Activated CD4-positive, alpha-beta T cell treated with anti-CD3 and anti-CD28 coated beads, Interleukin-2, amount 10 ng/mL, durations not matched to agents 7 days and 5 days (primary cell): ENCODE measurements at places on chromosomes 6 and 20.
A peak's percentile ranks its signal among the peaks of the same experiment; 100 is the strongest.

GRCh38 chr6:157996201-157996712, 14.6 kb downstream of the SYNJ2 start:
- no peak for DNase-seq

DNA sequence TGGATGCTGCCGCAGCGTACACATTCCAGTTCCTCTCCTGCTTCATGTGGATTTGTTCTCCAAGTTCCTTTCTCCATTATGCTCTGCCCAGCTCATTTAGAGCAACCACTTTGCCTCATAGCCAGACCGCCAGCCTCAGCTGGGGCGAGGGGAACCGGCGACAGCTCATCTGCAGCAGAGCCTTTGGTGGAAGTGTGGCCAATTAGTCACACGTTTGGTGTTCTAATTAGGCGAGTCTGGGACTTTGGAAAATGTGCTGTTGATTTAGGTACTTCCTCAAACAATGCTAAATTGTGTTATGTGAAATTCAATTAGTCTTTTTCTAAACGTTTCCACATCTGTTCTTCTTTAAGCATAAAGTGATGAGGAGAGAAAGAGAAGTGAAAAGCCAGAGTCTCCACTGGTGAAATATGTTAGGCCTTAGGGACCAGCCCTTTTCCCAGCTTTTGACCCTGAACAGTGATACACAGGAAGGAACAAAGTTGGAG, 217.9 kb downstream of the TBX18 start:
- DNase-seq, result no peak

- DNase-seq, result no peak
Measured at GRCh38 chr20:51486197-51487005, 56.1 kb downstream of the NFATC2 start.

DNA sequence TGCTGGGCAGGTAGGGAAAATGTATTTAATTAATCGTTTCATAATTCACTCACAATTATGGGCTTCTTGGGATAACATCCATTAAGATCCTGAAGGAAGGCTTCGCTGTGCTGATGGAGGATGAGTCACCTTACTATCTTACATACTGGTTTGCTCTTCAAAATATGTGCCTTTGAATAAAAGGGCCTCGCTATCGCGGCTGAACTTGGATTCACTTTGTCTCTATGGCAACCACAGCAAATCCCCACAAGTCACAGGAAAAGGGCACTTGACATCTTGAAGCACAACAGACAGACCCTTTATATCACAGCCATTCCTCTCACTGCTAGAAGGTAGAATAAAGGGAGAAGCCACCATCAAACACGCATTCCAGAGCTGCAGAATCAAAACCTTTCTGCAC, 141.3 kb upstream of the MYLIP start:
- no peak for DNase-seq

DNA sequence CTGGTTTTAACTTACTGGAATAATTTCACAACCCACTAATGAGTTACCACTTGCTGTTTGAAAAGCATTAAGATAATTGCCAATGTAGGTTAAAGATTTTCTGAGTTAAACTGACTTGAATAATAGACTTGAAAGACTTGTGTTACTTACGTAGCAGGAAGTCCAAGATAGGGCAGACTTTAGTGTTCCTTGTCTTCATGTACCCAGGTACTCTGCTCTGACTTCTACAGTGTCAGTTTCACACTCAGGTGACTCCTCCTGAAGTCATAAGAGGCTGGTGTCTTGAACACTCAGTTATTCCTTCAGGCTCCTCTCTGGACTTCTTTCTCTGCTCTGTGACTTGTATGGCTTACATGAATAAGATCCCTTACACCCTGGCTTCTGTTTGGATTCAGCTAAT, 76.3 kb upstream of the SGK1 start:
- no peak for DNase-seq

GRCh38 chr20:62636446-62636845, 5.9 kb upstream of the SLCO4A1 start:
- DNase-seq, result peak; percentile 44

- no peak for DNase-seq
Measured at GRCh38 chr6:112202639-112203341, 51.6 kb downstream of the LAMA4 start.
